Esophagus squamous epithelium (tissue), 5 donors: ENCODE measurements at places on chromosomes 6 and 20. TPM values are rescaled to one million over a fixed set of nuclear protein-coding genes. Genes with fewer than 3 reads are reported as not detected.
A peak's percentile ranks its signal among the peaks of the same experiment; 100 is the strongest.

Gene OPN5
- total RNA-seq = not detected

DNA sequence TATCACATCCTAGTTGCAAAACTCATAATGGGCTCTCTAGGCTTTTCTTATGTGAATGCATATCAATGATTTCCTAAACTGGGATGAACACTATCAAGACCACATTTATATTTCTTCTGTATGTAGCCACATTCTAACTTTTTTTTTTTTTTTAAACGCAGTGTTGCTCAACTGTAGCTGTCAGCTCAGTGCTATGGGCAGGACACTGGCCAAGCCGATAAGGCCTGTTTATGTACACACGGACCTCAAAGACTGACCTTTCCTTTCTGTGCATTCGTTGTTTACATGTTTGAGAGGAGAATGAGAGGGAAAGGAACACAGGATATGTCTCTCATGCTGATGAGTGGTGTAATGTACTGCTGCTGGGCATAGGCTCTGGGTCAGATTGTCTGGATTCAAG lies 75.1 kb upstream of the B3GAT2 start:
- no peak overlapping the region for H3K4me3 ChIP-seq
- no peak for DNase-seq
- no peaks in the 10 kb centered on the region for H3K4me1 ChIP-seq

GRCh38 chr6:42047790-42048405 lies 2.4 kb upstream of the TAF8 start:
- H3K36me3 ChIP-seq = peaks cover 14% of the 10 kb centered on the region
- peak overlapping the region; percentile 94 for H3K27ac ChIP-seq
- peak overlapping the region; percentile 88 for H3K4me3 ChIP-seq
- H3K27me3 ChIP-seq = no peaks in the 10 kb centered on the region

GRCh38 chr20:50242863-50243609 lies 52.4 kb downstream of the CEBPB start:
- no peaks in the 10 kb centered on the region for H3K36me3 ChIP-seq
- H3K4me1 ChIP-seq = peaks cover 34% of the 10 kb centered on the region
- no peaks in the 10 kb centered on the region for H3K27me3 ChIP-seq
- no peak overlapping the region for H3K4me3 ChIP-seq
- no peak for DNase-seq

Gene HRH3
- not detected for total RNA-seq

DNA sequence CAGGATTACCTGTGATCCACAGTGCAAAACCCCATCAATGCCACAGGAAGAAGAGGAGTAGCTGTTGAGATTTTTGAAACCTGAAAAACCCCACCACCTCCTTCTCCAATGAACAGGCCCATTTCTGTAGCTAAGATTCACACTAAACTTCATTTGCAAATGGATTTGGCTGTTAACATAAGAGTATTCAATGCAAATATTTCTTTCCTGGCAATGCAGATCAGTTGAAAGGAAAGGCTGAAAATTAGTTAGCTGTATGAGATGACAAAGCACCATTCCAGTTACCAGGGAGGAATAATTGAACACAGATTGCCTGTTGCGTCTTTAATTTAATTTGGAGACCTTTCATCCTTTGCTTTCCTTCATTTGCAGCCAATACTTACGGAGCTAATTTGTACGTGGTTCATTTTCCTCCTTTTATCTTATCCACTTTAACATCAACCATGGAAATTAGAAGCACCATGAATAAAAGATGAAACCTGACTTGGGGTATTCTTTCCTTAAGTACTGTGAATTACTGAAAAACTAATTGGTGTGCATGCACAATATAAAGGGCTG lies 4.2 kb downstream of the B3GAT2 start:
- no peak overlapping the region for H3K4me3 ChIP-seq
- no peaks in the 10 kb centered on the region for H3K36me3 ChIP-seq
- H3K27me3 ChIP-seq = peaks cover 4% of the 10 kb centered on the region
- DNase-seq = no peak

GRCh38 chr6:79084693-79085092 lies 6.6 kb upstream of the PHIP start:
- no peak overlapping the region for H3K4me3 ChIP-seq
- DNase-seq = no peak
- no peaks in the 10 kb centered on the region for H3K36me3 ChIP-seq
- H3K4me1 ChIP-seq = no peaks in the 10 kb centered on the region

- H3K4me3 ChIP-seq = no peak overlapping the region
- H3K27me3 ChIP-seq = no peaks in the 10 kb centered on the region
- no peak for DNase-seq
- H3K36me3 ChIP-seq = no peaks in the 10 kb centered on the region
Observed at GRCh38 chr20:44083220-44083933, 103.6 kb downstream of the JPH2 start.

Gene BMP6
- total RNA-seq = 0.72 TPM

DNA sequence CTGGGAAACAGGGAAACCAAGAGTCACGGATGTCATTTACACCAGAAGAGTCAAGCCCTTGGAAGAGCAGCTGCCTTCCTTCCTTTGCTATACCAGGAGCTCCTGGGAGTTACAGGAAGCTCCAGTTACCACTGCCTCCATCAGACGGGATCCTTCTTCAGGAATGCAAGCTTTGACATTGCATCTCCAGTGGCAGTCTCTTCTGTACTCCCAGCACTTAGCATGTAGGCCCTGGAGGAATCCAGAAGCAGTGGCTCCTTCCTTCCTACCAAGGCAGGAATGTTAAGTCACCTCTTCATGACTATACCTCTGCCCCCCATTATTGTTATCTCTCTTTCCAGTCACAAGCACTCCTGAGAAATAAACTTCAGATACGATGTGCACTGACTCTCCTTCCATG lies 836.0 kb downstream of the MAFB start:
- H3K27ac ChIP-seq = no peak overlapping the region
- no peaks in the 10 kb centered on the region for H3K27me3 ChIP-seq
- H3K4me1 ChIP-seq = peaks cover 10% of the 10 kb centered on the region
- no peak overlapping the region for H3K4me3 ChIP-seq

- no peak for DNase-seq
- no peak overlapping the region for H3K27ac ChIP-seq
- no peak overlapping the region for H3K4me3 ChIP-seq
- H3K27me3 ChIP-seq = peaks cover 32% of the 10 kb centered on the region
- H3K36me3 ChIP-seq = no peaks in the 10 kb centered on the region
Observed at GRCh38 chr20:21577551-21577950, 63.7 kb upstream of the NKX2-2 start.

Gene MCM9
- total RNA-seq = 17.9 TPM

GRCh38 chr6:106799031-106799894 lies 169.9 kb downstream of the QRSL1 start:
- no peak for DNase-seq
- no peaks in the 10 kb centered on the region for H3K27me3 ChIP-seq
- no peaks in the 10 kb centered on the region for H3K36me3 ChIP-seq
- H3K27ac ChIP-seq = peak overlapping the region; percentile 57

DNA sequence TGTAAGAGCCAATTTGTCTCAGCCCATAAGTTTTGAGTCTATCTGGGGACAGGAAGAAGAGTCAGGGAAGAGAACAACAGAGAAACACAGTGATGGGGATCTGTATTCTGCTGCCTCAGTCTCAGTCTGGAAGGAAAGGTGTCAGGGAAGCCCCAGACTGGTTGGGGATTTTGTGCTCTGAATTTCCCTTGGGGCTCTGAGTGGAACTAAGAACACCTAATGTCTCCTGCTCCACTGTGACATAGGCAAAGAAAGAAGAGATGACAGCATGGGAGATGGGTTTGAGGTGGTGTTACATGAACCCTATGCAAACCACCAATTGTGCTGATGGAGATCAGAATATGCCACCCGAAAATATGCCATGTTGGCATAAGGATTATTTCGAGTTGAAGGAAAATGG lies 139.5 kb upstream of the MYLIP start:
- no peak overlapping the region for H3K27ac ChIP-seq
- H3K4me3 ChIP-seq = no peak overlapping the region
- no peak for DNase-seq
- no peaks in the 10 kb centered on the region for H3K27me3 ChIP-seq
- H3K36me3 ChIP-seq = no peaks in the 10 kb centered on the region

GRCh38 chr6:16470502-16471221 lies 232.3 kb downstream of the GMPR start:
- peaks cover 2% of the 10 kb centered on the region for H3K4me1 ChIP-seq
- no peak overlapping the region for H3K4me3 ChIP-seq
- H3K27me3 ChIP-seq = no peaks in the 10 kb centered on the region
- H3K27ac ChIP-seq = no peak overlapping the region
- no peaks in the 10 kb centered on the region for H3K36me3 ChIP-seq

GRCh38 chr6:66396549-66396948 lies 689.5 kb upstream of the EYS start:
- H3K27ac ChIP-seq = no peak overlapping the region
- no peaks in the 10 kb centered on the region for H3K4me1 ChIP-seq
- no peaks in the 10 kb centered on the region for H3K36me3 ChIP-seq
- no peak for DNase-seq
- no peaks in the 10 kb centered on the region for H3K27me3 ChIP-seq

Gene NANP
- 2.1 TPM for total RNA-seq
